ENCODE measurements at places on chromosomes 7 and 10. TPM values are rescaled to one million over a fixed set of nuclear protein-coding genes. Genes with fewer than 3 reads are reported as not detected.
A peak's percentile ranks its signal among the peaks of the same experiment; 100 is the strongest.

C10orf71 gene
- not detected for total RNA-seq

PGAM1 gene
- 95.7 TPM for total RNA-seq

EBLN1 gene
- total RNA-seq, result not detected

LIPJ gene
- total RNA-seq, result 0.32 TPM

TNS3 gene
- 3.2 TPM for total RNA-seq

UPK3BL2 gene
- total RNA-seq, result 51.1 TPM

THAP5 gene
- total RNA-seq, result 52.8 TPM

ABCC2 gene
- total RNA-seq, result 6.7 TPM

MRLN gene
- total RNA-seq, result not detected

SUGCT gene
- 1.7 TPM for total RNA-seq

SPDYE17 gene
- total RNA-seq, result not detected

DNA sequence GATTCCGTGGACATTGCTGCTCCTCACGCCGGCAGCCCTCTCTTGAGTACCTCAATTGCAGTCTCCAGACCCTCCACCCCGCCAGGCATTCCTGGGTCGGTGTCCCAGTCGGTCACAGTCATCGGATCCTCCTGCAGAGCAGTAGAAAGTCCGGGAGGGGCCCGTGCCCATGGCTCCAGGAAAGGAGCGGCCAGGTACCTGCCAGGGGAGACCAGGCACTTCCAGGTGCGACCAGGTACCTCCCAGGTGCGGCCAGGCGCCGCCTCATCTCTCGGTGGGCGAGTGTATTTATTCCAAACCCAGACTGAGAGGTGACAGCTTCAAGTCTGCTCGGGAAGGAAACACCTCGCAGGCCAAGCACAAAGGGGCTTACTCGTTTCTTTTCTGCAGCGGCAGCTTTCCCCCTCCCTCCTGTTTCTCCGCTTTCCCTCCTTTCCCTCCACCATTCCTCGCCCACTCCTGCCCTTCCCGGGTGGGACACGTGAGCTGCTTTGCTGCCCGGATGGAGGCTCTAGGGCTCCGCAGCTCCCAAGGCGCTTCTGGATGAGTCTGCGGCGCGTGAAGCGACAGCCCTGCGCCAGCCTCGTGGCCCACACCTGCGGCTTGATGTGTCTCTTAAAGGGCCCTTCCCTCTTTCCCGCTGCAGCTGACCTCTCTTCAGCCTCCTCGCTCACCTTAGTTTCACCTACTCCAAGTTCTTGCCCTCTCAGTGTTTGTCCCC is 39.4 kb upstream of the AGK start:
- no peak for DNase-seq

DNA sequence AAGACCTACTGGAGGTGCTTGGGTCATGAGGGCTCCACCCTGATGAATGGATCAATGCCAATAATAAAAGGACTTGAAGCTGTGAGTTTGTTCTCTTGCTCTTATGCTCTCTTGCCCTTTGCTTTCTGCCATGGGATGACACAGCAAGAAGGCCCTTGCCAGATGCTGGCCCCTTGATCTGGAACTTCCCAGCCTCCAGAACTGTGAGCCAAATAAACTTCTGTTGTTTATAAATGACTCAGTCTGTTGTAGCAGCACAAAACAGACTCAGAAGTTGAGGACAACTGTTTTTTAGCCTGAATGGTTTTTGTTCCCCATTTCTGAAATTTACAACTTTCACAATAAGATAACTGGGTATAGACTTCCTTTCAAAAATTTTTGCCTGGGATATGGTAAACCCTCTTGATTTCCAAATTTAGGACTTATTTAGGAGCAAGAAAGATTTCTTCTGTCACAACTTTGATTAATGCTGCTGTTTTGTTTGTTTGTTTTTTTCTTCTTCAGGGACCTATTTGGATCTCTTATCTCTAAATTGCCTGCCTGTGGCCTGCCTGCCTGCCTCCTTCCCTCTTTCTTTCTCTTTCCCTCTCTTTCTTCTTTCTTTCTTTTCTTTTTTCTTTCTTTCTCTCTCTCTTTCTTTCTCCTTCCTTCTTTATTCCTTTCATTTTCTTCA is 12.1 kb downstream of the ENTPD1 start:
- DNase-seq, result no peak

- no peak for DNase-seq
Observed at GRCh38 chr10:5854131-5854475, 35.6 kb downstream of the ANKRD16 start.

DNA sequence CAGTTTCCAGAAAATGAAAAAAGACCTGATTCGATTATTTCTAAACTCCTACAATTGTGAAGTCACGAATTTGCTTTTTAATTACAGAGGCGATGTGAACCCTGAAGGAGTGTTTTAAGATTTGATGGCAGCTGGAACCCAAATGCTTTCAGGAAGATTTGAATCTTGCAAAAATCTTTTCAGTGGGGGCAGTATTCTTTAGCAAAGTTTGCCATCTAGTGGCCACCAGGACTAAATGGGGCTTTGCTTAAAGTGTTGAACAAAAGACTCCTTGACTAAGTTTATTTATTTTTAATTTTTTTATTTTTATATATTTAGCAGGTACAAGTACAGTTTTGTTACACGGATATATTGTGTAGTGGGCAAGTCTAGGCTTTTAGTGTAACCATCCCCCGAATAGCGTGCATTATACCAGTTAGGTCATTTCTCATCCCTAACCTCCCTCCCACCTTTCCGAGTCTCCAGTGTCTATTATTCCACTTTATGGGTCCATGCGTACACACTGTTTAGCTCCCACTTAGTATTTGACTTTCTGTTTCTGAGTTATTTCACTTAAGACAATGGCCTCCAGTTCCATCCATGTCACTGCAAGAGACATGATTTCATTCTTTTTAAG is 98.8 kb downstream of the CACNB2 start:
- DNase-seq, result no peak

DNA sequence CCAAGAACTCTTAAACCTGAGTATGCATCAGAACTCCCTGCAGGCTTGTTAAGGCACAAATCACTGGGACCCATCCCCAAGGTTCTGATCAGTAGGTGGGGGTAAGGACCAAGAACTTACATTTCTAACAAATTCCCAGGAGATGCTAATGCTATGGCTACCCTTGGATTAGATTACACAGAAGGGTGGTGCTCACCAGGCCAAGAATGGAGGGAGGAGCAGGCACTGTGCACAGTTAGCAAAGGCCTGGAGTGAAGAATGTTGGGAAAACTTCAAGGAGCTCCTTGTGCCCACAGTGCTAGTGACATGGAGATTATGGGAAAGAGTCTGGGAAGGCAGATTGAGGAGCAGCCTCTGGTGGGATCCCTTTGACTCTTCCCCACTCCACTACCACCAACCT is 1.9 kb downstream of the PRSS2 start:
- DNase-seq, result no peak

DNA sequence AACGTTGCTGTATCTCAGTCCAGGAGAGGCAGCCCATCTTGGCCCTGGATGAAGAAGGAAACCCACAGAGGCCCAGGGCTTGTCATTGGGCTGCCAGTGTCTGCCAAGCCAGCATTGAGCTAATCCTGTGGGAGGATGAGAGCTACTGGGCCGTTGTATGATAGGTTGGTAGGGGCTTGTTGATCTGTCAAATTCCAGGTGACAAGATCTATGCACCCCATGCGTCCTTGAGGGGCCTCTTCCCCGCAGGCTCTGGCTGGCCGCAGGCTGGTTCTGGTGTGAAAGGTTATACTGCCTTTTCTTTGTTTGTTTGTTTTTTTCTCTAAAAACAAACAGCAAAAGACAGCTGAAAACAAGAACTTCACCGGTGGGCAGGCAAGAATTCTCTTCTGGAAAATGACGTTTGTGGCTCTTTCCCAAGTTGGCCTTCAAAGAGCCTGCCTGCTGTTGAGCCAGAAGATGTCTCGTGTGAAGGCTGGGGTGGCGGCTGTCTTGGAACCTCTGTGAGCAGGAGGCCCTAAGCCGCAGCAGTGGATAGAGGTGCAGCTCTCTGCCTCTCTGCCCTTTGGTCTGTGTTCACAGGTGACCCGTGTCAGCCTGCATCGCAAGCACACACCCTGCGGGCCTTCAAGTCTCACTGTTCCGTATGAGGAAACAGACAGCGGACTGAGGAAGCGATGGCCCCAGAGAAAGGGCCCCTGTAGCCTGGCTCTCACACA is 23.3 kb downstream of the CYP17A1 start:
- DNase-seq, result no peak

DNA sequence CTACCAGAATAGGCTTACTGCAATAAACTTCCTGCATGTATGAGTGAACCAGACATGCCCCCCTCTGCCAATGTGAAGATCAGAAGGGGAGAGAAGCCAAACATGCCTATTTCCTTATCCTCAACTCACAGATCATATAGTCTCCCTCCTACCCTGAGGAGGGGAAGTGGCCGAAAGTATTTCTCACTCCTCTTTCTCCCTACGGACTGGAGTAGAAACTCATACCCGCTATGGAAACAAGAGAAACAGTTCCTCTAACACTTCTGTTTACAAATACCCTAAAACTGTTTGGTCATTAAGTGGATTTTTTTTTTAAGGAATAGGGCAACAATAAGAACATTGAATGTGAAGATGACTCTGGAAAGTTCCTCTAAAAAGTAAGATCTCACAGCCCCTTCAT is 31.4 kb downstream of the CCNJ start:
- no peak for DNase-seq

GRCh38 chr10:36178616-36179015 is 536.5 kb upstream of the FZD8 start:
- DNase-seq, result no peak

DNA sequence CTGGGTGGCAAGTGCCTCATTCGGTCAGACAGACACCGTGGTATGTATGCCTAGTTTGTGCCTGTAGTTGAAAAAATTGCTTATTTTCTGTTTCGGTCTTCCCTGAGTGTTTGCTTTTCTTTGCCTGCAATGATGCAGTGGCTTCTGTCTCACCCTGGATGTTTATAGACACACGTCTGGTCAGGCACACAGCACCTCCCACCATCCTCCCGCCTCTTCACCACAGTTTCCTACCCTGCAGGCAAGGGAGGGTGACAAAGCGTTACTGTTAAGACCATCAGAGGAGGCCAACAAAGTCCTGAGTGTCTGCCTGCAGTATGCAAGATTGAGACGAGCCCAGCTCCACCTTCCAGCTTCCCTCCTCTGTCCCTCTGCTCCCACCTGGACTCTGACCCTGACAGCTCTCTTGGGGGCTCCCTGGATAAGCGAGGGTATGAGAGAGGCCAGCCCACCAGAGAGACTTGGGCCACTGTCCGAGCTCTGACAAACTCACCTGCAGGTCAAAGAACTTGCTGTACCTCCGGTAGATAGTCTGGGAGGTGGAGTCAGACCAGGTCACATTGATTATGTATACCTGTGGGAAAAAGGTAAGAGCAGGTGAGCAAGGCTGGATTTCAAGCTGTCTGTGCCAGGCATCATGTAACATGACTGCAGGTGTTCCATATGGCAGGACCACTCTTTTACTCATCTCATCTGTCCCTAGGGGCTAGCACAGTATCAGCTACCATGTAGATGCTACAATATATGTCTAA is 54.4 kb downstream of the SH3PXD2A start:
- peak; percentile 66 for DNase-seq

DNA sequence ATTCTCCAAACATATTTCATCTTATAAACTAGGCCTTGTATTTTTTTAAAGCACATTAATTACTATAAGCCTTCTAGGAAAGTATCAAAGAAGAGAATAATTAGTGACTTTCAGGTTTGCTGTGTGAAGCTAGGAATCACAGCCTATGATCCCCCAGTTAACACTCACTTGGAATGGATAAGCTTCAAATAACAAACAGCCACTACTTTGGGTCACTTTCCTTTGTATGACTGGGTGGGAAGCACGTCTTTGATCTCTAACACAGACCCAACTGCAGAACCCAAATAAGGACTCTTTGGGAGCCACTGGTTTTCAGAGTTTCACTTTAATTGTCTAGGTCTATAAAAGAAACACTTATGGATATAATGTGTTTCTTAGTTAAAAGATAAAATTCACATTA is 769.3 kb downstream of the MAGI2 start:
- DNase-seq, result no peak

DNA sequence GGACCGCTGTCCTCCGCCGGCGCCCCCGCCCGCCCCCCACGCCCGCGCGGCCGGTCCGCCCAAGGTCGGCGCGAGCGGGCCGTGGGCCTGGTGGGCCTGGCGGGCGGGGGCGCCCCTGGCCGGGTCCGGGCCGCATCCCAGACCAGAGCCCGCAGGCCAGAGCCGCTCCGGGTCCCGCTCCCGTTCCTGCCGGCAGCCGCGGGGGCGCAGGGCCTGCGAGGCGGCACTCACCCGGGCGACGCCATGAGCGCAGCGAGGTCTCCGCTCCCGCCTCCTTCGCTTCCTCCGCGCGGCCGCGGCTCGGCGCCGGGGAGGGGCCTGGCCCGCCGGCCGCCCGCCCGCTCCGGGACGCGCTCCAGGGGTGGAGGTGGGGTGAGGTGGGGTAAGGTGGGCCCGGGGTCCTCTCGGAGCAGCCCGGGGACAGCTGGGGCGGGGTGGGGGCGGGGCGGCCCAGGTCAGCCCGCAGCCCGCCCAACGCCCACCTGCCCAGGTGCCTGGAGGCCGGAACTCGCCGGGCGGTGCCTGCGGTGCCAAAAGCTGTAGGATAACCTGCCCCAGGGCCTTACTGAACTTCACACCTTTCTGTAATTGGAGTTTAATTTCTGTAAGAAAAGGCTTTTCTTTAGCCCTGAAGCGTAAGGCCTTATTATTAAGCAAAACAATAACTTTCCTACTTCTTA is at the start of gene URGCP:
URGCP (minus strand) TSS at position 266 of the 680 bp plus-strand sequence; CDS start at position 245, 21 bp downstream.
- DNase-seq, result peak; percentile 54

DNA sequence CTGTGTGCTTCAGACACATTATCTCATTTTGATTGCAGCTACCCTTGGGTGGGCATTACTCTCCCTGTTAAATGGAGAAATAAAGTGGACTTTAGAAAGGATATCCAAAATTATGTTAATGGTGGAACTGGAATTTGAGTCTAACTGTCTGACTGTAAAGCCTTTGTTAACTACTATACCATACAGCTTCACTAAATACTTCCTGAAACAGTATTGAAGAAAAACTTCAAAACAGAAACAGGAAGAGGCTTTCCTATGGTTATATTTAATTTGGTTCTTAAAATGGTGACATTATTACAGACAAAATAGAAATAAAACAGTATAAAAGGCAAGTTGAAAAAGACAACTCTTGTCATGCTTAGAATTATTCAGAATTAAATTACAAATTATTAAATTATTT is 25.0 kb downstream of the SPAG6 start:
- no peak for DNase-seq

- DNase-seq, result no peak
Observed at GRCh38 chr7:112112822-112113255, 93.4 kb downstream of the DOCK4 start.

GRCh38 chr7:9391221-9391620 is 957.8 kb downstream of the NXPH1 start:
- DNase-seq, result no peak

- DNase-seq, result no peak
Observed at GRCh38 chr10:117312430-117312829, 62.8 kb downstream of the PDZD8 start.

GRCh38 chr10:124704428-124705380 is 39.5 kb downstream of the FAM53B start:
- DNase-seq, result peak; percentile 24

- DNase-seq, result no peak
Observed at GRCh38 chr10:86139066-86139657, 227.4 kb downstream of the GRID1 start.

GRCh38 chr10:120891365-120891764 is 40.2 kb downstream of the WDR11 start:
- no peak for DNase-seq

- no peak for DNase-seq
Observed at GRCh38 chr7:120742372-120742771, 115.6 kb downstream of the TSPAN12 start.

Measured in CD4-positive, alpha-beta memory T cell (primary cell).